ENCODE measurements at places on chromosomes 7 and 10. TPM values are rescaled to one million over a fixed set of nuclear protein-coding genes. Genes with fewer than 3 reads are reported as not detected.

The CTNNA3 gene
- total RNA-seq = not detected

The PHKG1 gene
- total RNA-seq = 4.9 TPM

The CLRN3 gene
- not detected for total RNA-seq

The SPDYE2B gene
- total RNA-seq = not detected

The TCTN3 gene
- total RNA-seq = 15.8 TPM

The TFPI2 gene
- total RNA-seq = not detected

The SLC29A4 gene
- 0.95 TPM for total RNA-seq

The ATP5MK gene
- 121 TPM for total RNA-seq

The CPSF4 gene
- 61.6 TPM for total RNA-seq

The EIF4H gene
- total RNA-seq = 286 TPM

The EGFR gene
- not detected for total RNA-seq

GRCh38 chr10:26269754-26270153 is 53.2 kb downstream of the GAD2 start:
- no peak for DNase-seq

GRCh38 chr10:112304267-112304859 is 21.2 kb downstream of the TECTB start:
- DNase-seq = no peak

DNA sequence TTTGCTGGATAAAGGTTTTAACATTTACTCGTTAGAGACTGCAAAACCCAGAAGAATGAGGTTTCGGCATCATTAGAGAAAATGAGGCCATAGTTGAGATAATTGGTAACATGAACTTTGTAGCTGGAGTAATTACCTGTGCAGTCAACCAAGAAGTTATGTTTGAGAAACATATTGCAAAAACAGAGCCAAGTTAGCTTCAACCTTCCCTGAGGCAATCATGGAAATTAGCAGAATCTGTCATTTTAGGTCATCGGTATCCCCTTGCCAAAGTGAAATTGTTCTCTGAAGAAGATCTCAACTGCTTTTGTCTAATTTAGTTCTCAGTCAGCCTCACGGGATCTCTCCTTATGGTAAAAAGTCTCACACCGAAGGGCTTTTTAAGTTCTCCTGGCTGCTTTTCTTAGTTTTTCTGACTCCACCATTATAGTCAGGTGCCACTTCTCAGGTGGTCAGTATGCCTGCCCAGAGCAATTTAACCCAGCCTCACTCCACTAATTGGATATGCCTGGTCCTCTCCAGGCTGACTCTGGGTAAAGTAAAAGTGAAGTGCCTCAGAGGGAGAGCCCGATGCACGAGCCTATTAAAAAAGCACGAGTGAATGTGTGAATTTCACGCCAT is 52.5 kb downstream of the NRCAM start:
- DNase-seq = no peak

DNA sequence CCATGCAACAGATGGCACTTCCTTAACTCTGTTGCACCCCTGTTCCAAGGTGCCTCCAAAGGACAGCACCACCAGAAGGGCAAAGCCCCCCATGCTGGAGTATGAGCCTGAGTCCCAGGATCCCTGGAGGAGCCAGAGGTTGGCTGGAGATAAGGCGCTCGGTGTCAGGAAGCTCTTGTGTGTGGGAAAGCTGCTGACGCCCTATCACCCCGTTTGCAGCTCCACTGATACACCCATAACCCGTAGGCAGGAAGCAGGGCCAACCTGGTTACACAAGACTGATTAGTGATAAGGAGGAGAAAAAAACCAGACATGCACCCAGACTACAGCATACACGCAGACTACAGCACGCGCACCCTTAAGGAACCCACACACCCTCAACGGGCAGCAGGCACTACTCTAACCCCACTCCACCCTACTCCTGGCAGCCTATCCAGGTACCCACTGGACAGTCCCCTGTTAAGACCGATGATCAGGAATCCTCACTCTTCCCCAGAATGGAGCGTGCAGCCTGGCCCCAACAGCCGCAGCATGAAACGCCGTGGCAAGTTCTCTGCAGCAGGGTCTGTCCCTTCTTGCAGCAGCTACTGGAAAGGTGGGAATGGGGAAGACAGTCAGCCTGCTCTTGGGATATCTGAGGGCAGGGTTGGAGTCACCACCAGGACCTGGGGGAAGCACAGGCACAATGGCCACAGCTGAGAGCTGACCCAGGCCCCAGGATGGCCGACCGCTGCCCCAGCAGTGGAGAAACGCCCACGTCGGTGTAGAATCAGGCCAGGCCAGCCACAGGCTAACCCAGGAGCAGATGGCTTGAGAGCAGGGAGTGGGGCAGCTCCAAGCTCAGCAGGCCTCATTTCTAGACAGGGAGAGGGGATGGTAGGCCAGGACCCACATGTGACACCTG is 38.3 kb upstream of the TUBB8 start:
- no peak for DNase-seq

DNA sequence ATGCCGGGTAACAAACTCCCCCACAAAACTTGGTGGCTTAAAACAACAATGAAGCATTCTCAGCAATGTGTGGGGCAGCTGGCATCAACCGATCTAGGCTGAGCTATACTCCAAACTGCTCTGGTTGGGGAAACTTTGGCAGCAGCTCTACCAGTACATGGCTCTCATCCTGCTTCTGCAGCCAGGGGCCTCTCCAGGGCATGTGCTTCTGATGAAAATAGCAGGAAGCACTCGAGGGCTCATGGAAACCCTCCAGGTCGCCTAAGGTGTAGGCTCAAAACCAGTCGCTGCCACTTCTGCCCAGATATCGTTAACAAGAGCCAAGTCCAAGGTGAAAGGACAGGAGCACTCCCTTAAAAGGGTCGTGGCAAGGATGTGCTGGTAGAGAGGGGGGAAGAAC is 134.1 kb downstream of the TEX36 start:
- no peak for DNase-seq

DNA sequence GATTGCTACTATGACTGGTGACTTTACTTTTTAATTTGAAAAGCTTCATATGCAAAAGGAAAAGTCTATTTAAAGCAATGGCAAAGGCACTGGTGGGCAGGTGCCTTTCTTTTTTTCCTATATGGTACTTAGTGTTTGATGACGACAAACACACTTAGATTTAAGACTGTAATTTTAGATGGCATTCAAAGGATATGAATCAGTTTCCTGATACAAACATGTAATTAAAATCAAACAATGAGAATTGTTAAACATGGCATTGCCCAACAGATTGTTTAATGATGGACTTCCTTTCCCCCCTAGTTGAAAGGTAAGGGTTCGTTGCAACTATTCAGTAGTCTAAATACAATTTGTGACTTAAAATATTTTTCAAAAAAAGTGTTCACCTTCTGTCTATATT is 106.5 kb upstream of the SEMA3C start:
- no peak for DNase-seq

- no peak for DNase-seq
Observed at GRCh38 chr7:20035279-20035875, 181.8 kb downstream of the MACC1 start.

DNA sequence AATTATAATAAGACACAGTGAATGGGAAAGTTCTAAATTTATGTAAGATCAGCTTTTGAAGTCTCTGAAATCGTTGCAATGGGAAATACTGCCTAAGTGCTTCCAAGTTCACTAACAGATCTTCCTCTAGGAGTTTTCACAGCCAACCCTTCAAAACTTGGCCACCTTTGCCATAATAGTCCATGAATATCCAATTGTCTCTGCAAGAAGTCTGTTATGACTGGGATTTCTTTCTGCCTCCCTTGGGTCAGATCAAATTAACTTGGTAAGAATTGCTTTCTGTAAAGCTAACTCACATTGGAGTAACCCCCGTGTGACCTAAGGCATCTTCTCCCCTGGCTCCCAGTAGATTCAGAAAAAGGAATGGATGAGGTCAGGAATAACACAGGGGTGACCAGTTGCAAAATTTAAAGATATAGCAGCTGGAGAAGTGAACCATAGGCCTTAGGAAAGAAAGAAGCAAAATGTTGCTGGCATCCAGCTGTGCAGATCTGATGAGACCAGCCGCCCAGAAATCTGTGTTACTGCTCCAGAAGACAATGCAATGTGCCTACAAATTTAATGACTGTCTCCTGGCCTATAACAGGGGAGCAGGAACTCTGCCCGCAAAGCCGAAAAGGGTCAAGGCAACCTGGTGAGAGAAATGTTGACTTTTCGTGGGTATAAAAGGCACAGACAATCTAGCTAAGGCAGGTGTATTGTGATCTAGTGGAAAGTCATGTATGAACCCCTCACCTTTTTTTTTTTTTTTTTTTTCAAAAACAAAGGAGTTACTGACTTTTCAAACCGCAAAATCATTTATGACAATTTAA is 7.5 kb upstream of the OPTN start:
- DNase-seq = no peak

GRCh38 chr7:112211348-112211907 is 4.9 kb downstream of the ZNF277 start:
- DNase-seq = no peak

- no peak for DNase-seq
Observed at GRCh38 chr10:76759681-76760080, 877.9 kb downstream of the KCNMA1 start.

DNA sequence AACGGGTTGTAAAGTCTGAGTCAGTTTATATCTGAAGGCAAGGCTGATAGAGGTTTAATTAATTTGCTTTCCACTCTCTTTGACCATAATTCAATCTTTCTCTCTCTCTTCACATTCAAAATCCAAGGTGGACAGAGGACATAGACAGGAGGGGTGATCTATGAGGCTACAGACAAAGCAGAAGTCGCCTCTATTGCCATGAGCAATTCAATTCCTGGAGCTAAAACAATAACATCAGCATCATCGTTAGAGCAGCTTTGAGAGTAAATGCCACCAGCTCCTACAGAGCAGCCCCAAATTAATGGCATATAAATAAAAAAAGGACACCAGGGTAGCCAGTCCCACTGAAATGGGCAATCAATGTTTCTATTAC is 93.2 kb downstream of the DGKI start:
- DNase-seq = no peak

DNA sequence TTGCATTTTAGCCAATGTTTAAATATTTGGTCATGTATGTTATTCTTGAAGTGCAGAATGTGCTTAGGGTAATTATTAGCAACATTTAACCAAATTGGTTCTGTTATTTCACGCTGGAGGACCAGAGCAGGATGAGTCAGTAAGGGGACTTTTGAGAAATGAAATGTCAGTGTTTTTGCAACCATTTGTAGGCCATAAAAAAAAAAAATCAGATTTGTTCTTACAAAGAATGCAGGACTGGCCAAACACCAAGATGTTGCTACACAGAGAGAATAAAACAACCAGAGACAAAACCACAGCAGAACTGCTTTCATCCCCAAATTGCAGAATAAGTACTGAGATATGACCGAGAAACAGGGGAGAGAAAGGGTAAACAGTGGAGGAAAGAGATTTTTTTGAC is 62.1 kb downstream of the TPST1 start:
- no peak for DNase-seq

GRCh38 chr7:36018816-36019484 is 134.1 kb upstream of the EEPD1 start:
- no peak for DNase-seq

GRCh38 chr10:125152450-125153368 is 7.7 kb downstream of the CTBP2 start:
- no peak for DNase-seq

DNA sequence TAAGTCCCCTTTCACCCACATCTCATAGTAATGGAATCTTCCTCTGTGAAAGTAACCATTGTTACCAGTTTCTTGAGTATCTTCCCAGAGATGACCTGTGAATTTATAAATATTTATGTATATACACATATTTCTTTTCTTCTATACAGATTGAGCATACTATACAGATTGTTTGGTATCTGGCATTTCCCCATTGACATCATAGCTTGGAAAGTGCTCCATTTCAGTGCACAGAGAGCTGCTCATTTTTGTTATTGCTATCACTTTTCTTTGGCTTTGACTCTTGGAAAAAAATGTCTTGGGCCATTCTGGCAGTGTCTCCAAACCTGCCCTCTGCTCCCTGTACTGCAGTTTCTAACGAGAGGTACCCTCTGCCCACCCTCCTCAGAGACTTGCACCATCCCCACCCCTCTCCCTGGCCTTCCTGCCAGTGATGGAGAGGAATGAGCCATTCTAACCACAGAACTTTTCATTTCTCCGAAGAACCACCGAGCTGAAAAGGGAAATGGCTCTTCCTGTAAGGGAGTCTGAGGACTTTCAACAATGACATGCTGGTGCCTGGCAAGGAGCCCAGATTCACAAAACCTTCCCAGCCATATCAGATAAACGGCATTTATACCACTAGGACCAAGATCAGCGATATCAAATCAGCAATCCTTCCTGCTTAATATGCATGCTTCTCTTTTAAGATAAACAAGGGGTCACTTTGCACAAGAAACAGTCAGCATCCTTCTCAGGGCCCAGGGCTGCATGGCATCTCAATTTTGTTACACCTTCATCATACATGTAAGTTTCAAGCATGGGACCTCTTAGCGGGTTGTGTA is 19.7 kb upstream of the CCSER2 start:
- DNase-seq = no peak

GRCh38 chr10:114565066-114565465 is 93.0 kb downstream of the ABLIM1 start:
- DNase-seq = no peak

- DNase-seq = no peak
Observed at GRCh38 chr7:97064972-97065587, 40.4 kb upstream of the DLX5 start.

DNA sequence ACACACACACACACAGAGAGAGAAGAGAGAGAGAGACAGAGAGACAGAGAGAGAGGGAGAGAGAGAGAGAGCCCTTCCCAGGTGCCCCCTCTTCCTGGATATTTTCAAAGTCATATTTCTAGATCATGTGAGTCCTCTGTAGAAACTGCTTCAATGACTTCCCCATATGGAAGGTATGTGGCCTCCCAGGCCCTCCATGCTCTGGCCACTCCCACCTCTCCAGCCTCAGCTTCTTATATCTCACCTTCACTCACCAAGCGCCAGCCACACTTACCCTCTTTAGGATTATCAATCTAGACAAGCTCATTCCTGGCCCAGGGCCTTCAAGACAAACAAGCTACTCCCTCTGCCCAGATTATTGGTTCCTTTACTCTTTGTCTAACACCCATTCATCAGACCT is 259.7 kb downstream of the MTERF1 start:
- no peak for DNase-seq

DNA sequence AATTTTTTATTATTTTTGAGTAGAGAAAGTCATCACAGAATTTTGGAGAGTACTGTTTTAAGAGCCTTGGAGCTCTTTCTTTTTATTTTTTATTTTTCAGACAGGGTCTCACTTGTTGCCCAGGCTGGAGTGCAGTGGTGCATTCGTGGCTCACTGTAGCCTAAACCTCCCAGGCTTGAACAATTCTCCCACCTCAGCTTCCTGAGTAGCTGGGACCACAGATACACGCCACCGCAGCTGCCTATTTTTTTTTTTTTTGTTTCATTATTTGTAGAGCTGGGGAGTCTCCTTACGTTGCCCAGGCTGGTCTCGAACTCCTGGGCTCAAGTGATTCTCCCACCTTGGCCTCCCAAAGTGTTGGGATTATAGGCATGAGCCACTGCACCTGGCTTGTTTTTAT is 10.6 kb downstream of the CPA4 start:
- DNase-seq = no peak

GRCh38 chr10:112115781-112116385 is 67.7 kb downstream of the GPAM start:
- no peak for DNase-seq
